HFFc6 (cell line): ENCODE measurements at places on chromosomes 3 and 15.

DNA sequence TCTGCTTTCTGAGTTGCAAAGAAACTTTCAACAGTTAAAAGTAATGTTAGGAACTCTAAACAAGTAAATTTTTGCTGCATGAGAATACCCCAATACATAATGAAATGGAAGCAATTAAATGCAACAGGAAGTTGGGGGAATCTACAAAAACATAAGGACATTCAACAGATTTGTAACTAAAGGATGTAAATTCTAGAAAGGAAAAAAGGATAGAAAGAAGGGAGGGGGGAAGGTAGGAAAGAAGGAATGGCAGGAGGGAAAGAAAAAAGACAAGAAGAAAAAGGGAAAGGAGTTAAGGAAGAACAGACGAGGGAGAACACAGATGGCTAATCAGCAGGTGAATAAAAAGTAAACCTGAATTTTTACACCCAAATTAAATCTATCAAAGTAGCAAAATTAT, 22.3 kb upstream of the ANP32A start:
- DNase-seq = no peak

DNA sequence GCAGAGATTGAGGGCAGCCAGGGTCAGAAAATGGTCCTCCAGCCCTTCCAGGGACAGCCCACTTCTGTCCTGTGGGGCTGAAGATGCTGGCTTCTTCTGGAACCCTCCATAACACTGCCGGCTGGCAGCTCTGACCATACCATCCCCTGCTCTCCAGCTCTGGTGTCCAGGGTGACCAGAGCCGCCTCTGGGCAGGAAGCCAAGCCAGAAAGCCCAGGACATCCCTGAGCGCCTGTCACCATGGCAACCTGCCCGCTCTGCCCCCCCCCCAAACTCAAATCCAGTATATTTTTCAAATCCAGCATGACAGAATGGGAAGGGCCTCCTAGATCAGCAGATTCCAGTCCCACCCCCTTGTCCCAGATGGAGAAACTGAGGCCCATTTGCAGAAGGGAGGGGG, 420 bp upstream of the TMIE start:
- no peak for DNase-seq

- DNase-seq = no peak
Observed at GRCh38 chr3:44930911-44931310, 45.1 kb downstream of the ZDHHC3 start.

DNA sequence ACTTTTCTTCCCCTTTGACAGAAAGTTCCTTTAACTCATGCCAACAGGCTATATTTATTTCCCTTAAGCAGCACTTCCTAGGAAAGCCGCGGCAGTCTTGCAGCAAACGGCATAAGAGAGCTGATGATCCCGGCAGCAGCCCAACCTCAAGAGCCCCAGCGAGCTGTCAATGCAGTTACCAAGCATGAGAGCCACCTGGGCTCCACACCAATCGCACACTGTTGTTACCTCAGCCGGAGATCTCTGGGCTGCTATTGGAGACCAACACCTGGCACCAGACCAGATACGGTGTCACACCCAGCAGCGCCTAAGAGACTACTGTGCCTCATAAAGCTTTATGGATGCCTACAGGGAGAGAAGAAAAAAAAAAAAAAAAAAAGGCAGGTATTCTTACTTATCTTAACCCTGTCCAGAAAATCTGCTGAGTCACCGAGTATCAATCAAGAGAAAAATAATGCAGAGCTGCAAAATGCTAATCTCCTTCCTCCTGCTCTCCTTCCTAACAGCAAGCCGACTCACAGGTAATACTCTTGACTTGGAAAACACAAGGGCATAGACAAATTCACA, 11.7 kb downstream of the ABCC5 start:
- DNase-seq = no peak

DNA sequence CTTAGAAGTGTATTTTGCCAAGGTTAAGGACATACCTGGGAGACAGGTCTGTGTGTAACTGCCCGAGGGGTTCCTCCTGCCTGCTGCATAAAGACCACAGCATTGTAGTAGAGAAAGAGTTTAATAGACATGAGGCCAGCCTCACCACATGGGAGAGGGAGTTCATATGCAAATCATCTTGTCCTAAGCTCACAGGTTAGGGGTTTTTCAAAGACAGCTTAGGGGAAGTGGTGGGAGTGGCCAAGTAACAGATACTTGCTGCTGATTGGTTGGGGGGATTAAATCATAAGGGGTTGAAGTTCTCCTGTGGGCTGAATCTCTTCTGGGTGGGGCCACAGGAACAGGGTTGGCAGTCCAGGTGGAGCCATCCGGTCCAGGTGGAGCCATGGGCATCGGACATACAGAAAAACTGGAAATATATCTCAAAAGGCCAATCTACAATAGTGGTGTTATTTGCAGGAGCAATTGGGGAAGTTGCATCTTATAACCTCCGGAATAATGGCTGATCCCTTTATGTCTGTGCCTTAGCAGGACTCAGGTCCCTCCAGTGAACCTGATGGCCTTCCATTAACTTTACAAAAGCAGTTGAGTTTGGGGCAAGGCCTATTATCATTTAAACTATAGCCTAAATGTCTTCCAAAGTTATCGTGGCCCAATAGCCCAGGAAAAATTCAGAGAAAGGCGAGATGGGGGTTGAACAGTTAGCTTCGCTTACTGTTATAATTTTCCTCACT, 86.0 kb upstream of the MFGE8 start:
- DNase-seq = no peak
